ENCODE measurements at places on chromosomes 16 and 17. TPM values are rescaled to one million over a fixed set of nuclear protein-coding genes. Genes with fewer than 3 reads are reported as not detected.

- DNase-seq, result no peak
Measured at GRCh38 chr17:73644145-73645049, at the start of gene SDK2. TSS of gene SDK2 (minus strand) at chr17:73644445. CDS start at chr17:73644088, 357 bp downstream.

Gene KIF2B
- total RNA-seq, result not detected

- no peak for DNase-seq
Measured at GRCh38 chr16:11139326-11140097, 116.5 kb downstream of the SOCS1 start.

GRCh38 chr16:12811441-12812383 lies 8.0 kb upstream of the CPPED1 start:
- no peak for DNase-seq

DNA sequence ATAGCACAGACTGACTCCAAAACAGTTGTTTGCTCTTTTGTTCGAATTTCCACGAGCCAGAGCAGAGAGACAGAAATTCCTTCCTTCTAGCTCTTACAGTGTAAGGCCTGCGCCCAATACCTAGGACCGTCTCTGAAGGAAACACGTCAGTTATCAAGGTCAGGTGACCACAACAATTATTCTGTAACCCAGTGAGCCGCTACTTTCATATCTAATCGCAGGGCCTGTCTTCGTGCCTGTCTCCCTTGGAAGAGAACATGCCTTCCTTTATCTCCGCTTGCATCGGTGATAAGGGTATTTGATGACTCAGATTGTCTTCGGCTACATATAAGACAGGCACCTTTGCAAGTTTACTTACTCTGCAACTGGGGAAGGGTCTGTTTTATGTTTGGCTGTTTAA lies 288.0 kb downstream of the MAF start:
- no peak for DNase-seq

- no peak for DNase-seq
Measured at GRCh38 chr16:3959148-3959547, 78.6 kb upstream of the CREBBP start.

Gene PTGES3L
- total RNA-seq, result 51.2 TPM

- peak; percentile 85 for DNase-seq
Measured at GRCh38 chr16:85275533-85276249, 163.4 kb upstream of the CIBAR2 start.

- DNase-seq, result no peak
Measured at GRCh38 chr16:56921571-56921970, 10.4 kb upstream of the HERPUD1 start.
